ENCODE measurements at places on chromosomes 3 and 15. TPM values are rescaled to one million over a fixed set of nuclear protein-coding genes. Genes with fewer than 3 reads are reported as not detected.
A peak's percentile ranks its signal among the peaks of the same experiment; 100 is the strongest.

MYL3 gene
- total RNA-seq: not detected

- H3K4me3 ChIP-seq: no peak overlapping the region
- no peak overlapping the region for H3K27ac ChIP-seq
- peaks cover 25% of the 10 kb centered on the region for H3K4me1 ChIP-seq
- H3K27me3 ChIP-seq: peaks cover 41% of the 10 kb centered on the region
Measured at GRCh38 chr15:65066001-65066634, 1.7 kb downstream of the RASL12 start.

SCAANT1 gene
- total RNA-seq: not detected

DNA sequence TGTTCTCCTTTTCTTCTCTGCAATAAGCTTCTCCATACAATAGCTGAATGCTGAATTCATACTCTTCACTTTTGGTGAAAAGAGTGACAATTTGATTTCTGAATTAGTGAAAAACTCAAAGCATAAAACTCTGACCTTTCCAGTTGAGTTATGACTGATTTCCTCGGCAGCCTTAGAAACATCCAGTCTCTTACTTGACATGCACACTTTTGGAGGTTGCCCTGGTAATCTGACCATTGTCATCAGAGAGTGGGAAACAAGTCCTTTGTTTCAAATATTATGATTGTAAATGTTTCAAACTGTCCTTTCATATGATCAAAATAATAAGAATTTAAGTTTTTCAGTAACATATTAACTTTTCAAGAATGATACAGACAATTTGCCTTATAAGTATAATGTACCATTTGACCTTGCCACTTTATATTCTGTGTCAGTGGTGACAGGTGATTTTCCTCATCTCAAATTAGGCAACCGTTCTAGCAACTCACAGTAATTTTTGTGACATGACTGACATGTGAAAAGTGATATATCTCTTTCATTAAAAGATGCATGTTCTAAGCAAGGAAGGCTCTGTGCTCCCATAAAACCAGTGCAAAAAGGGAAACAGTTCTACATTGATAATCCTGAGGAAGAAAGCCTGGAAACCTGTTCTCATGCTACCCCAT is 507.6 kb upstream of the ROBO2 start:
- H3K27ac ChIP-seq: no peak overlapping the region
- no peaks in the 10 kb centered on the region for H3K4me1 ChIP-seq
- DNase-seq: no peak
- no peaks in the 10 kb centered on the region for H3K27me3 ChIP-seq
- no peaks in the 10 kb centered on the region for H3K36me3 ChIP-seq

GRCh38 chr3:52245322-52246263 is at the start of gene PPM1M:
PPM1M (plus strand) TSS chr3:52245759; CDS start chr3:52245825, 66 bp downstream.
- peak; percentile 58 for DNase-seq
- no peak within 1 kb of the TSS for H3K27ac ChIP-seq
- H3K27me3 ChIP-seq: no peaks in the 10 kb centered on the region
- peaks cover 45% of the 10 kb centered on the region for H3K36me3 ChIP-seq
- H3K4me1 ChIP-seq: peaks cover 7% of the 10 kb centered on the region

Measured in Calu3 (cell line).